Stromal cell of bone marrow (primary cell): ENCODE measurements at places on chromosomes 16 and 17.

GRCh38 chr16:54548281-54548680, 261.7 kb upstream of the IRX3 start:
- DNase-seq: no peak

DNA sequence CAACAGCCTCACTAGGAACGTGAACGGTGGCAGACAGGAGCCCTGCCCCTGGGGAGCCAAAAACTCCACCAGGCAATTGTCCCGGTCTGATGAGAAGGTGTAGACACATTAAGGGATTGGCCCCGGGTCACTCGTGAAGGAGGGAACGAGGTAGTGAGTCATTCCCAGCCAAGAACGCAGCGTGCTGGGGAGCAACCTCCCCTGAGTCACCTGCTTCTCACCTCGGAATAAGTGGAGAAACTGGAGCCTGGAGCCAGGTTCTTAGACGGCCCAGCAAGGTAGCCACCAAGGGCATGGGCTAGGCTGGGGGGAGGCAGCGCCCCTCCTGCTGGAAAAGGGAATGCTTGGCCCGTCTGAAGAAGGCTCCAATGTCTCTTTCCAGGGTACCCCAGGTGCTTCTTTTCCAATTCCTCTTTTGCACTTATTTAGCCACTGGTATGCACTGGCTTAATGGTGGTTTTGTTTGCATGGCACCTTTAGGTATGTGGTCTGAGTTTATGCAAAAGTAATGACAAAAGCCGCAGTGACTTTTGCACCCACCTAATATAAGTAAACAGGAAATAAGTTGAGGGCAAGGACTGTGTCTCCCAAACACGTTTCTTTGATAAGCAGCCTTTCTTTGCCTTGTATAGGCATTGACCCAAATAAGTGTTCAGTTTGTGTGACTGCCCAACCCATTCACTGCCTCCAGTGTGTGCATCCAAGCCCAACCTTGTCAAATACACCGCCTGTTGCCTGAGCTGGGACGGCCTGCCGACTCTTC, 1.8 kb upstream of the HELZ start:
- no peak for DNase-seq

DNA sequence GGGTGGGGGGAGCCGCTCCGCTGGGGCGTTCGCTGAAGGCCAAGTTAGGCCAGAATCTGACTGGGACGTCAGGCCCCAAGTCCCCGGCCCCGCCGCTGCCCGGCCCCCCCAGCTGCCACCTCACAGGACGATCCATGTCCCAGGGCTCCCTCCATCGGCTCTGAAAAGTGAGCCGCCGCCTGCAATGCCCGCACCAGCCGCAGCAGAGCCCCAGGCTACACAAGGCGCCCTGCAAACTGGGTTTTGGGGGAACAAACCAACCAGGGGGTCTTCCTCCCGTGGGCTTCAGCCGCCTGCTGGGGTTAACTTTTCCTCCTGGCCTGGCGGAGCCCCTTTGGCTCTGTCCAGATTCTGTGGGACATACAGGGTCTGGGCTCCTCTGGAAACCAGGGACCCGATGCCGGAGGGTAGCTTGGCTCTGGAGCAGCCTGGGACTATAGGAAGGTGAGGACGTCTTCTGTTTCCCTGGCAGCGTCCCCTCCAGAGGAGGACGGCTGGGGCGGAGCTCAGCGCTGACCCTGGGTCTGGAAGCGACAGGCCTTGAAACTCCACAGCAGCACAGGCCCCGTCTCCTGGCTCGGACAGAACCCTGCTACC, 835 bp downstream of the NME4 start:
- peak; percentile 47 for DNase-seq

- DNase-seq: no peak
These were observed 13.1 kb upstream of the ACE start for GRCh38 chr17:63463771-63464170.

DNA sequence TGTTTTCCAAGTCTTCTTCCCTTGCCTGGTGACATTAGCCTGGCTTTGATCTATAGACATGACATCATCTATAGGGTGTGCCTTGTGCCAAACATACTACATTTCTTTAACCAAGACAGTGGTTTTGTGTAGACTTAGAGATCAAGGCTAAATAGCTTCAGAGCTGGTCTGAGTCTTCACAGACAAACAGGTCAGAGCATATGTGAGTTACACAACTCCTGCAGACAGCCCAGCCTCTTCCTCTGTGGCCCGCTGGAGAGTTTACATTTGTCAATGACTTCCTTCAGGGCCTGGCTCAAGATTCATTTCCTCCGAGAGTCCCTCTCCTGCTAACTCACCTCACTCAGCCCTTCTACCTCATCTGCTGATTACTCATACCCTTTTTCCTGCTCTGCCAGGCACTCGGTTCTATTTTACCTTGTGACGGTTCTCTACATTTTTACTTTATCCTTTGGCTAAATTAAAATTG, 73.1 kb upstream of the TANC2 start:
- DNase-seq: no peak

DNA sequence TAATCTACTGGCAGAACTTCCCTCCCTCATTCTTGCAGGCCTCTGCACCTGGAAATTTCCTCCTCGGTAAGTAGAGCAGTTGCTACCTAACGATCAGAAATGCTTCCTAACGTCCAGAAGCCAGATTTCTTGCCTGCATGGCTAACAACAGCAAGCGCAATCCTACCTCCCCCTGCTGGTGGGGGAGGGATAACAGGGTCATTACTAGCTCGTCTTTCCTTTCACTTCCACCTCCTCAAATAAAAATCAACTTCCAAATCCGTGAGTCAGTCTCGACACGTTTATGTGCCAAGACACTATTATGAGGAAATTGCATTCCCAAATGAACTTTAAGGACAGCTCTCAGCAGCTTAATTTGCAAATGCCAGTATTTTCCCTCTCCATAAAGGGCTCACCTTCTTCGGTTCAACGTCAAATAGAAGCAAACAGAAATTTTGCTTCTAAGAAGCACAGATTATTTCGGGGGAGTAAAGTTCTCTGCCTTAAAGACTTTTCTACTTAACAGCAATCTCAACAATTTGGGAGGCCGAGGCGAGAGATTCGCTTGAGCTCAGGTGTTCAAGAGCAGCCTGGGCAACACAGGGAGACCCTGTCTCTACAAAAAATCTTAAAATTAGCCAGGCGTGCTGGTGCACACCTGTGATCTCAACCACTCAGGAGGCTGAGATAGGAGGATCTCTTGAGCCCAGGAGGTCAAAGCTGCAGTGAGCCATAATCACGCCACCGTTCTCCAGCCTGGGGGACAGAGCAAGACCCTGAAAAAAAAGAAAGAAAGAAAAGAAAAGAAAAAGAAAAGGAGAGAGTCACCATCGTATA, 188.6 kb upstream of the PSMD7 start:
- no peak for DNase-seq

- DNase-seq: no peak
These were observed 577 bp downstream of the TTC19 start for GRCh38 chr17:15999974-16000827.

DNA sequence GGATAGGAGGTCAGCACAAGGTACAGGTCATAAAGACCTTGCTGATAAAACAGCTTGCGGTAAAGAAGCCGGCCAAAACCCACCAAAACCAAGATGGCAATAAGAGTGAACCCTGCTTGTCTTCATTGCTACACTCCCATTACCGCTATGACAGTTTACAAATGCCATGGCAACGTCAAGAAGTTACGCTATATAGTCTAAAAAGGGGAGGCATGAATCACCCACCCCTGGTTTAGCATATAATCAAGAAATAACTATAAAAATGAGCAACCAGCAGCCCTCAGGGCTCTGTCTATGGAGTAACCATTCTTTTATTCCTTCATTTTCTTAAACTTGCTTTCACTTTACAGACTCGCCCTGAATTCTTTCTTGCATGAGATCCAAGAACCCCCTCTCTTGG, 1.0 kb upstream of the HSBP1 start:
- DNase-seq: no peak

DNA sequence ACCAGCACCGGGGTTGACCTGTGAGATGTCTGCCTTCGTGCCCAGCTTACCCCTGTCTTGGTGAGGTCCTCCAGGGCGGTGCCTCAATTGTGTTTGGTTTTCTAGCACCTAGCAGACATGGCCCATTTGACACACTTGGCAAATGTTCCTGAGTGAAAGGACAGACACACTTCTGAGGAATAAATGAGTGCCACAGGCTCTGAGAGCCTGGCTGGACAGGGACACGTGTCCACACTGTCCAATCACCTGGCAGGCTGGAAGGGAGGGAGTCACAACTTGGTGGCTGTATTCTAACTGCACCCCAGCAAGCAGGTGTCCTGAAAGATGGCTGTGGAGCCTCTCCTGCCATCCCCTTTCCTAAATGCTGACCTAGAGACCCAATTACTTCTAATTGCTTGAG, 7.4 kb downstream of the MAP3K14 start:
- no peak for DNase-seq

DNA sequence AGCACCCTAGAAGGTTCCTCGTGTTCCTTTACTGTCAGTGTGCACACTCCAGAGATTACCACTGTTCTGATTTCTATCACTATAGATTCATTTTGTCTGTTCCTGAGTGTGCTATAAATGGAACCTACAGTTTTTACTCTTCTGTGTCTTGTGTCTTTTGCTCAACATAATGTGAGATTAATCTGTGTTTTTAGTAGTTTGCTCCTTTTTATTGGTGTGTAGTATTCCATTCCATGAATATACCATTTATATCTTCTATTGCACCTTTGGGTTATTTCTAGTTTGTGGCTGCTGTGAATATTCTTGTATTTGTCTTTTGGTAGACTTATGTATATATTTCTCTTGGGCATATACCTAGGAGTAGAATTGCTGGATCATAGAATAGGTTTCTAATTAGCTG, 68.2 kb downstream of the AP2B1 start:
- no peak for DNase-seq

GRCh38 chr17:77106874-77107358, 33.9 kb upstream of the SEC14L1 start:
- DNase-seq: no peak

DNA sequence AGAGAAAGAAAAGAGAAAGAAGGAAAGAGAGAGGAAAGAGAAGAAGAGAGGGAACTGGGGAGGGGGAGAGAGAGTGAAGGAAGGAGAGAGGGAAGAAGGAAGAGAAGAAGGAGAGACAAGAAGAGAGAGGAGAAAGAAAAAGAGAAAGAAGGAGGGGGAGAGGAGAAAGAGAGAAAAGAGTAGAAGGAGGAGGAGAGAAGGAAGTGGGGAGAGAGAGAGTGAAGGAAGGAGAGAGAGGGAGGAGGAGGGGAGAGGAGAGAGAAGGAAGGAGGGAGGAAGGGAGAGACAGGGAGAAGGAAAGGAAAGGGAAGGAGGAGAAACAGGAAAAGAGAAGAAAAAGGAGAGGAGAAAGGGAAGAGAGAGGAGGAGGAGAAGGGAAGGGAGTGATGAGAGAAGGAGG, 208.5 kb downstream of the MAF start:
- DNase-seq: no peak

DNA sequence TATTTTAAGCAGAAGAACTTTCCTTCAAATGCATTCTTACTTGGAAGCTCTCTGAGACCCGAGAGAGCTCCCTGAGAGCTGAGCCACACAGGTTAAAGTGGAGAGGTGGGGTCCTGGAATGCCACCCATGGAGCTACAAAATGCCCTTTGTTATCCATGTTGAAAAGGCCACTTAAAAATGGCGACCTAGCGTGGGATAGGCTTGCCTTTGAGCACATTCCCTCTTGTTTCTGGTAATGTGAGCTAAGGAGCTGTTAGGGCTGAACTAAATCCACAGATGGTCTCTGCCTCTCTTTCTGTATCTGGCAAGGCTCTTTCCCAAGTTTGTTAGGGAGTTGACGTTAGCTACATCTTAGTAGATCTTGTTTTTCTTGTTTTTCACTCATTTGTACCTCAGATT, 171.6 kb downstream of the SNX29 start:
- no peak for DNase-seq

DNA sequence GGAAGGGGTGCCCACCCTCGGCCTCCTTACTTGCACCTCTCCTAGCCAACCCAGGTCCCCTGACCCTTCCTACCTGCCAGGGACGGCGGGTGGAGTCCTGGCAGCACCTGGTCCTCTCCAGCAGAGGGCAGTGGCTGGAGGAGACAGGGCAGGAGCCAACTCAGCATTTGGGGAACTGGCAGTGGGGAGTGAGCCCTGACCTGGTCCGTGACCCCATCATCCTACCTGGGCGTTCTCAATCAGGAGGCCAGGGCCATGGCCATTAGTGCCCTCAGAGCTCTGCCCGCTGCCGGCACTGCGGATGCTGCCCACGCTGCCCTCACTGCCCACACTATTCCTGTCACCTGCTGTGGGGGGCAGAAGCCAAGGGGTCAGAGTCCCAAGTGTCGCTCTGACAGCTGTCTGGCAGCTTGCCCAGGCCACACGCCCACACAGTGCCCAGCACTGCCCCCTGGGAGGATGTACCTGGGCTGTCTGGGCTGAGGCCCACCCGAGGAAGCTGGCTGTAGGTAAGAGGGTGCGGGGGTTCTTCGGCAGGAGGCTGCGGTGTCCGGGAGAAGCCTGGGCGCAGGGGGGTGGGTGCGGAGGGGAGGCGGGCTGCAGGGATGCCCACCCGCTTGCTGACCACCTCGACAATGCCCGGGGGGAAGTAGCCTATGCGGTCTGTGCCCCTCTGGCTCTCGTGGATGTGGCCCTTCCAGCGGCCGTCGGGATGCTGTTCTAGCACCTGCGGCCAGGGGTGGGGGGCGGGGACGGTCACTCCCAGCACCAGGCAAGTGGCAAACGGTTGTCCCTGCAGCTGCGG, 10.8 kb downstream of the CASKIN2 start:
- no peak for DNase-seq

GRCh38 chr17:3582915-3583314, 25.3 kb upstream of the TRPV3 start:
- DNase-seq: no peak

- DNase-seq: peak; percentile 54
These were observed 121.7 kb downstream of the MYO1D start for GRCh38 chr17:32755045-32755805.

- no peak for DNase-seq
These were observed 208.0 kb upstream of the TNRC6C start for GRCh38 chr17:77750427-77751043.

- DNase-seq: peak; percentile 59
These were observed 889 bp upstream of the ZNF423 start for GRCh38 chr16:49856672-49857330.

- DNase-seq: no peak
These were observed 182.6 kb downstream of the C16orf78 start for GRCh38 chr16:49556249-49556605.

DNA sequence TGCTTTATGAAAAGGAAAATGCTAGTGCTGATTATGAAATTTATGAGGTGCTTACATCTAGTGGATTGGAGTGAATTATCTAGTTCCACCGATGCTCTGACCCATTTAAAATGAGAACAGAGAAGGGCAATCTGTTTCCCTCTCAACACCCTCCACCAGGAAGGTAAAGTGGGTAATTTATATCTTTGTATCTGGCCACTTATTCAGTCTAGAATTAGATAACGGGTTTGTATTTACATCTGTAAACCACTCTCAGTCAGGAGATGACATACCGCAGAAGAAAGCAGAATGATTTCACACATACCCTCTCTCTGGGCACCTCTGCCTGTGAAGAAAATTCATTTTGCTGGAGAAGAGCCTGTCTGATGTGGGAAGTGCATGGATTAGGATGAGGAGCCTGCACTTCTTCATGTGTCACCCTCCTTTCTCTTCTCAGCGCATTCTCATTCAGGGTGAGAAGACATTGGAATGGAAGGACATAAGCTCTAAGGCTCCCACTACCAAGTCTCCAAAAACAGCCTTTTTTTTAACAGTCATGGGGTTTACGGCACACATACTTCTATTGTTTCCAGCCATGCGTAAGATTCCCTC, 646.7 kb upstream of the SALL1 start:
- no peak for DNase-seq
